Suprapubic skin (tissue), 4 donors: ENCODE measurements at places on chromosomes 5 and 9. TPM values are rescaled to one million over a fixed set of nuclear protein-coding genes. Genes with fewer than 3 reads are reported as not detected.

Gene GHR
- 20.5 TPM for total RNA-seq

Gene ACTBL2
- 4.8 TPM for total RNA-seq

Gene ARID3C
- total RNA-seq, result 2.0 TPM

Gene ANXA2R
- 0.39 TPM for total RNA-seq

Gene CCDC192
- total RNA-seq, result not detected

Gene PCDHB12
- total RNA-seq, result 0.97 TPM

Gene ADCY2
- total RNA-seq, result 10.1 TPM

Gene CNOT6
- 11.0 TPM for total RNA-seq

Gene ZDHHC11
- total RNA-seq, result 9.2 TPM

Gene ZNF883
- 2.9 TPM for total RNA-seq

Gene HDHD3
- 50.5 TPM for total RNA-seq
